ENCODE measurements at places on chromosomes 16 and 17.

GRCh38 chr17:41634639-41635038 is 10.3 kb upstream of the KRT17 start:
- no peak for DNase-seq

GRCh38 chr16:83606486-83607030 is 201.2 kb upstream of the HSBP1 start:
- DNase-seq: no peak

GRCh38 chr16:67541391-67542263 is 13.0 kb downstream of the RIPOR1 start:
- DNase-seq: peak; percentile 57

DNA sequence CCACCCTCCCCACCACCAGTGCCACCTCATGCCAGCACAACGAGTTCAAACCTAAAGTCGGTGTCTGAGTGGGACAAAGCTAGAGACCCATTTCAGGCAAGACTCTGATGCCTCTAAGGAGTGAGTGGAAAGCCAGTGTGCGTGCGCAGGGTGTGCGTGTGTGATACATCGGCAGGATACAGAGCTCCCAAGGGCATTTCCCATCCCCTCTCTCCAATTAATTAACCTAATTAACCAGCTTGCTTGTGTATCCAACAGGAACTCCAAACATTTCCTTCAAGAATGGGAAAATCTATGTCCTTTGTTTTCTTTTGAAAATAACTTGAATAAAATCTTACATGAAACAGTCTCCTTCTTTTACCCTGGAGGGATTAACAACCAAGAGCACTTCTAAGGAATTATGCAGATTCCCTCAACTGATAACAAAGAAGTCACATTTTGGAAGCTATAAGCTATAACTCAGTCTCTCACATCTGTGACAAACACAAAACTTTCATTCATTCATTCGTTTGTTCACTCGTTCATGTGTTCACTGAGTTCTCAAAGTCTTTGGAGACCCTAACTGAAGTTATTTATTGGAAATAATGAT is 9.9 kb downstream of the ATPAF2 start:
- no peak for DNase-seq

DNA sequence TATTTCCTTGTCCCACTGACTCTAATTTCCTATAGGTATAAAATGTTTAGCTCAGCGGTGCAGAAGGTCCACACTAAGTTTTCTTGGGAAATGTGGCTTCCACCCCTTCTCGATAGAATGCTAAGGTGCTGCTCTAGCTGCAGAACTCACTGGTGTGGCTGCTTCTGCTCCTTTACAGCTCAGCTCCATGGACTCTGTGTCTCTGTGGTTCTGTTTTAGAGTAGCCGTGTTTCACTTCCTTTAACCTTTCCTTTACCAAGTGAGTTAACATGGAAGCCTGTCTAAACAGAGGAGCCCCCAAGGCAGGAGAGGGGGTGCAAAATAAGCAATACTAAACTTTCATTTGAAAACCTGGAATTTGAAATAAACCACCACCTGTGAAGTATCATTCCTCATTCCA is 65.3 kb downstream of the SPECC1 start:
- DNase-seq: no peak

DNA sequence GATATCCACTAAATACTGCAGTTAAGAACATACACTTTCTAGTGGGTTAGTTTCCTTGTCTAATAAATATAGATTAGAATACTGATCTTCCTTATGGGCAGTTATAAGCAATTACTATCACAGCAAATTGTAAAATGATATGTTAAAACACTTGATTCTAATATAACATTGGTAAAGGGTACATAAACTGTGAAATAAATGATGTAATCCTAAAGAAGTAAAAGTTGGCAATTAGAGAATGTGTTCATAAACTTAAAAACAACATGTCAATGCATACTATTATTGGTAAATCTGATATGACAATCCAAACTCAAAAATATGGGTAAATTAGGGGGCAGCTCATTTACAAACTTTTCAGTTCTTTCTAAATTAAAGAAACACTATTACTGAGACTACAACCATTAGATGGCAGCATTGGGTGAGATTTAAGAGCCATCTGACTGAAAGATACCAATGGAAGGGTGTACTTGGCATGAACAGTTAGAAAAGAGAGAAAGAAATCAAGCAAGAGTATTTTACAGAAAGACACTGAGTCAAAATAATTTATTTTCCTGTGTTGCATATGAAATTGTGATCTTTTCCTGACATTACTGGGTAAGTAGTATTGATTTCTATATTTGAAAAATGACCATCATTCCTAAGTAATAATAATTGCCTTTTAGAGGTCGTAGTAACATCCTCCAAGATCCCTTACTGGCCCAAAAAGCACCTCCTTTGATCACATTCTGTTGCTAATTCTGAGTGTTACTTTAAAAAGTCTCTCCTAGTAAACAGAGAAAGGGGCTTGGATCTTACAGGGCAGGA is 119.6 kb downstream of the SPAG9 start:
- DNase-seq: peak; percentile 70

DNA sequence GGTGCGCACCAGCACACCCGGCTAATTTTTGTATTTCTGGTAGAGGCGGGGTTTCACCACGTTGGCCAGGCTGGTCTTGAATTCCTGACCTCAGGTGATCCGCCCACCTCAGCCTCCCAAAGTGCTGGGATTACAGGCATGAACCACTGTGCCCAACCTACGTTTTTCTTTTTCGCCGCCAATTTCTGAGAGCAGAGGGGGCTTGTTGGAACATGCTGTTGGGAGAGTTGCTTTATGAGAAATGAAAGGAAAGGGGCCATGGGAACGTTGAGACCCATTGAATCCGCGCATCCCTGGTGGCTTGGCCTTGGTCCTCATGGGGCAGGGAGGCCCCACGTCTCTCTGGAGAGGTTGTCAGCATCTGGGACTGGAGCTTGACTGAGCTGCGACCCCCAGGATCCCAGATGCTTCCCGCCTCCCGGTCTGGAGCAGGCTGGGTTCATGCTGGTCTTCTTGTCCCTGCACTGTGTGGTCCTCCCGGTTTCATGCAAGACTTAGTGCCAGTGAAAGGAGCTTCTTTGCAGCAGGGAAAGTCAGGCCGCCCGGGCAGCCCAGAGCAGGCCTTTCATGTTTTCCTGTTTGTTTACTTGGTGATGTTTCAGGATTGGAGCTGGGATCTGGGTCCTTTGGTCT is 22.8 kb downstream of the CRISPLD2 start:
- DNase-seq: no peak

DNA sequence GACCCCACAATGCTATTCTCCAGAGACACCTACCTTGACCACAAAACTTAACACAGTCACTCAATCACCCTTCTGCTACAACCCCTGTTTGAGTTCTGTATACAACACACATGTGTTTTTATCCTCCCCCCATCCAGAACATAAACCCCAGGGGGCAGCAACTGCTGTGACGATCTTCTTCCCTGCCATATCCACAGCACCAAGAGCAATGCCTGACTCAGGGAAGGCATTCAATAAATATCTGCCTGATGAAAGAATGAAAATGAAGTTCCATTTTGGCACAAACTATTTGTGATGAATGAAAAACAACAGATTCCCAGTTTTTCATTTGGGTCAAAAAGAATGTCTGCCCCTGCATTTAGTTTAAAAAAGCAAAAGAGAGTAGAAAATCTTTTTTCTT is 27.0 kb downstream of the ASIC2 start:
- no peak for DNase-seq

- no peak for DNase-seq
Observed at GRCh38 chr16:9322769-9323168, 231.3 kb downstream of the HAPSTR1 start.

GRCh38 chr16:78437352-78437968 is 338.0 kb downstream of the WWOX start:
- DNase-seq: peak; percentile 27

GRCh38 chr17:77494664-77495435 is 354.1 kb downstream of the SEC14L1 start:
- DNase-seq: no peak

DNA sequence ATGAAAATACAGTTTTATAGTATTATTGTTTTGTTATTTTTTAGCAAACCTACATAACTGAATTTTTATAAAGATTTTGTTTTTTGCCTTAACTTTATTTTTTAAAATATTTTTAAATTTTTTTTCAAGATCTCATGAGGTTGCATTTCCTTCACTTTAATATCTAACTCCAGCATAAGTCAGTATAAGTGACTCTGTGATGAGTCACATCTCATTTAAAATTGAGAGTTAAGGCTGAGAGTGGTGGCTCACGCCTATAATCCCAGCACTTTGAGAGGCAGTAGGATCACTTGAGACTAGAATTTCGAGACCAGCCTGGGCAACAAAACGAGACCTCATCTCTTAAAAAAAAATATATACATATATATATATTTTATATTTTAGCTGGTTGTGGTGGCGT is 44.0 kb downstream of the NLK start:
- DNase-seq: no peak

DNA sequence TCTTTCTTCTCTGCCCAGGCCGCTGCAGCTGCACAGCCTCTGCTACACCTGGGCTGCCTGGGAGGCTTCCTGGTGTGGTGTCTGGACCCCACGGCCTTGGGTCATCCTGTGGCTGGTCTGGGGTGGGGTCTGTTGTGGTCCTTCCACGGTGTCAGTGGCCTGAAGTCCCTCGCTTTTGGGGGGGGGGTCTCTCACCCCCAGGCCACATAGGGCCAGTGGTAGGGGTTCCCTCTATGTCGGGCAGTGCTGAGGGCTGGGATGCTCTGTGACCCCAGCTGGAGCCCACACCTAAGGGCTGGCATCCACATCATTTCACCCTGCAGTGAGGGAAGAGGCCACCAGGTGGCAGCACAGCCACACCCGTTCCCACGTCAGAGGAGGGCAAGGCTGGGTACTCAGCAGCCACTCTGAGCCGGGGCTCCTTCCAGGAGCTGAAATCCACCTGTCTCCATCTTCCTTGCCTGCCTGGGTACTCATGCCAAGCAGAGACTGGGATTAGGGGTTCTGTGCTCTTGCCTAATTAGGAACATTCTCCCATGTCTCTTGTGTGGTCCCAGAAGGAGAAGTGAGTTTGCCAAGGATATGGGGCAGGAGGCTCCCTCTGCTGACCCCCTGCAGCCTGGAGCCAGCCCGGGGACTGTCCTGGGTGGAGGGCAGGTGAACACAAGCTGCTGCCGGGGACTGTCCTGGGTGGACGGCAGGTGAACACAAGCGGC is 13.0 kb downstream of the ENGASE start:
- DNase-seq: peak; percentile 55

GRCh38 chr17:31252741-31253140 is 44.3 kb downstream of the OMG start:
- no peak for DNase-seq

DNA sequence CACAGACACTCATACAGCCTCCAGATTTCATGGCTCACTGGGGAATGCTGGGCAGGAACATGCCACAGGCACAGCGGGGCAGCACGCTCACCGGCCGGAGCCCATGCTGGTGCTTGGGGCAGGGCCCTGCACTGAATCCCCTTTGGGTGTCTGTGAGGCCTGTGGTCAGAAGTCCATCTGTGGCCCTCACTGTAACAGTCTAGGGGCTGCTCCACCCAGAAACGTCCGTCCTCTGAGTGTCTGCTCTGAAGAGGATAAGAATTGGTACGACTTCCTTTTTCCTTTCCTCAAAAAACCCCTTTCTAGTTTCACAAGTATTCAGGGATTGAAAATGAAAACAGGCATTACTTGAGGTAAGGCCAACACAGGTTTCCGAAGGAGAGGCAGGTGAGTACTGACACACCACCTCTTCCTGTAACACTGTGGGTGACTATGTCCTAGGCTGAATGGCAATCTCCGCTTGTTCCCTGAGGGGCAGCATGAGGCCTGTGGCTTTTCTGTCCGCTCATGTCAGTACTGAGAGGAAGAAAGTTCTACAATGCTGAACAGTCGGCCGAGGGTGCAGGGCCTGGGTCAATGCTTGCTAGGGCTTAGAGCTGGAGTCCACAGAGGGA is 42.5 kb downstream of the TMEM11 start:
- DNase-seq: no peak

- no peak for DNase-seq
Observed at GRCh38 chr17:73546770-73547536, 97.3 kb downstream of the SDK2 start.

GRCh38 chr17:49779739-49780231 is 8.7 kb upstream of the KAT7 start:
- DNase-seq: peak; percentile 34

GRCh38 chr16:49639739-49640431 is 216.0 kb downstream of the ZNF423 start:
- DNase-seq: no peak

DNA sequence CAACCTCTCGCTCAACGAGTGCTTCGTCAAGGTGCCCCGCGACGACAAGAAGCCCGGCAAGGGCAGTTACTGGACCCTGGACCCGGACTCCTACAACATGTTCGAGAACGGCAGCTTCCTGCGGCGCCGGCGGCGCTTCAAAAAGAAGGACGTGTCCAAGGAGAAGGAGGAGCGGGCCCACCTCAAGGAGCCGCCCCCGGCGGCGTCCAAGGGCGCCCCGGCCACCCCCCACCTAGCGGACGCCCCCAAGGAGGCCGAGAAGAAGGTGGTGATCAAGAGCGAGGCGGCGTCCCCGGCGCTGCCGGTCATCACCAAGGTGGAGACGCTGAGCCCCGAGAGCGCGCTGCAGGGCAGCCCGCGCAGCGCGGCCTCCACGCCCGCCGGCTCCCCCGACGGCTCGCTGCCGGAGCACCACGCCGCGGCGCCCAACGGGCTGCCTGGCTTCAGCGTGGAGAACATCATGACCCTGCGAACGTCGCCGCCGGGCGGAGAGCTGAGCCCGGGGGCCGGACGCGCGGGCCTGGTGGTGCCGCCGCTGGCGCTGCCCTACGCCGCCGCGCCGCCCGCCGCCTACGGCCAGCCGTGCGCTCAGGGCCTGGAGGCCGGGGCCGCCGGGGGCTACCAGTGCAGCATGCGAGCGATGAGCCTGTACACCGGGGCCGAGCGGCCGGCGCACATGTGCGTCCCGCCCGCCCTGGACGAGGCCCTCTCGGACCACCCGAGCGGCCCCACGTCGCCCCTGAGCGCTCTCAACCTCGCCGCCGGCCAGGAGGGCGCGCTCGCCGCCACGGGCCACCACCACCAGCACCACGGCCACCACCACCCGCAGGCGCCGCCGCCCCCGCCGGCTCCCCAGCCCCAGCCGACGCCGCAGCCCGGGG is 1.3 kb downstream of the FOXC2 start:
- DNase-seq: no peak

- DNase-seq: no peak
Observed at GRCh38 chr16:87789437-87790291, 23.9 kb upstream of the KLHDC4 start.

GRCh38 chr16:4767872-4768548 is 1.0 kb upstream of the ZNF500 start:
- DNase-seq: no peak

All from NCI-H1092 treated with DMSO at 0.1 percent for 48 hours (cell line).